ENCODE measurements at places on chromosomes 2 and 18. TPM values are rescaled to one million over a fixed set of nuclear protein-coding genes. Genes with fewer than 3 reads are reported as not detected.

Gene EEF1B2
- 605 TPM for polyA plus RNA-seq

Gene IL1R1
- 40.1 TPM for polyA plus RNA-seq

Gene NEU4
- polyA plus RNA-seq: 1.8 TPM

Gene WNT6
- 0.44 TPM for polyA plus RNA-seq

Gene ZNF396
- polyA plus RNA-seq: 8.1 TPM

Gene G6PC2
- polyA plus RNA-seq: not detected

Gene TUBB8B
- 0.58 TPM for polyA plus RNA-seq
